ENCODE measurements at places on chromosomes 5 and 9. TPM values are rescaled to one million over a fixed set of nuclear protein-coding genes. Genes with fewer than 3 reads are reported as not detected.

DNA sequence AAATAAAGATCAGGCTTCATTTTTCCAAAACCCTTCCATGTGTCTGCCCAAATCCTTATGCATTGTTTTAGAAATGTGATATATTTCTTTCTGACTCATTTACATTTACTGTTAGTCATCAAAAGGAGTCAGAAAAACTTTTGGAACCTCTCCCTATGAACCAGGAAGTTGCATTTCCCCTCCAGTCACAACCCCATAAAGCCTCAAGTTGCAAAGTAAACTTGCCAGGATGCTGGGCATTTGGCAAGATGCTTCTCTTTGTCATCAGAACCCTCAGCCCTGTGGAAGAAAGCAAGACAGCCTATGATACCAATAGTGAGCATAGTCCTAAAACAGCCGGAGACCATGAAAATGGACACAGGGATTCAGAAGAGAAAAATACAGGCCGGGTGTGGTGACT lies 84.2 kb downstream of the MUSK start:
- no peak for DNase-seq

- no peak for DNase-seq
These were observed 184.1 kb downstream of the DIRAS2 start for GRCh38 chr9:90458485-90458884.

DNA sequence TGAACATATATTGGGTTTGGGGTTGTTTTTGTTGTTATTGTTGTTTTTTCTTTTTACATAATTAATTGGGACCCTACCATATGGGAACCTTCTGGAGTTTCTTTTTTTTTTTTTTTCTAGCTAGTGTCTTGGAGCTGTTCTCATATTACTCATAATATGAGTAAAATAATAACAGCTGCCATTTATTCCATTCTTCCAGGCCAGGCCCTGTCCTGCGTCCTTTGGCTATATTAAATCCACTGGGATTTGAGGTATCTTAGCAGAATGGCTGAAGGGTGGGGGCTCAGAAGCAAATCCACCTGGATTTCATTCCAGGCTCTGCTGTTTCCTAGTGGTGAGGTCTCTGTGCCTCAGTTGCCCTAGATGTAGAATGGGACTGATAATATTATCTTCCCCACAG lies 47.2 kb upstream of the RPL26L1 start:
- no peak for DNase-seq

DNA sequence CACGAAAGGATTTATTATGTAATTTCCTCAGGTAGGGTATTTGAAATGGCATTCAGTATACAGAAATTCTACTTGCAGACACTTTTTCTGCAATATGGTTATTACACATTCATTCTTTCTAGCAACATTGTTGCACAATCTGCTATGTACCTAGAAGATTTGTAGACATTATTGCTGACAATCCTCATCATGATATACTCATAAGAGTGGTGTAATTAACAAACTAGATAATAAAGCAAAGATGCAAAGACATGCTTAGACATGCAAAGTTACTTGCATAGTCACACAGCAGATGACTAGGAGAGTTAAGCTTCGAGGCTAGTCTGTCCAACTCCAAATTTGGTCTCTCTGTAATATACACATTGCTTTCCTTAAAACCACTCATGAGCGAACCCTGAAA lies 317.1 kb downstream of the ASTN2 start:
- no peak for DNase-seq

DNA sequence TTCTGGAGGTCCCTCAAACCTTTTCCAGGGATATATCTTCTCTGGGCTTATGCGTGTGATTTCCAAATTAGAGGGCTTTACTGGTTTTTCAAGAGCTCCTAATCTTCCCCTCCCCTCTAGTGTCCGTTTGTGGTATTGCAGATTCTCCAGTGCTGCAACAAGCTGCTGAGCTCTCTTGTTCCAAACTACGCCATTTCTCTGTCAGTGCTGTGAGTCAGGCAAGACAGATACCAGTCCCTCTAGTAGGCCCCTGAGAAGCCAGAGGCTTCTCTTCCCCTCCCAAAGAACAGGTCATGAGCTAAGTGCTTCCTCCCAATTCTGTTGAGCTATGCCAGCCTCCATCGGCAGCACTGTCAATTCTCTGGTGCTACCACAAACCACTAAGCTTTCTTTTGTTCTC lies 149.5 kb downstream of the FANCC start:
- DNase-seq, result no peak

TAS2R1 gene
- not detected for polyA plus RNA-seq

WNK2 gene
- 34.7 TPM for polyA plus RNA-seq

All from left renal cortex interstitium (tissue), 4 donors.